Natural killer cell (primary cell): ENCODE measurements at places on chromosomes 1 and 21. TPM values are rescaled to one million over a fixed set of nuclear protein-coding genes. Genes with fewer than 3 reads are reported as not detected.

DNA sequence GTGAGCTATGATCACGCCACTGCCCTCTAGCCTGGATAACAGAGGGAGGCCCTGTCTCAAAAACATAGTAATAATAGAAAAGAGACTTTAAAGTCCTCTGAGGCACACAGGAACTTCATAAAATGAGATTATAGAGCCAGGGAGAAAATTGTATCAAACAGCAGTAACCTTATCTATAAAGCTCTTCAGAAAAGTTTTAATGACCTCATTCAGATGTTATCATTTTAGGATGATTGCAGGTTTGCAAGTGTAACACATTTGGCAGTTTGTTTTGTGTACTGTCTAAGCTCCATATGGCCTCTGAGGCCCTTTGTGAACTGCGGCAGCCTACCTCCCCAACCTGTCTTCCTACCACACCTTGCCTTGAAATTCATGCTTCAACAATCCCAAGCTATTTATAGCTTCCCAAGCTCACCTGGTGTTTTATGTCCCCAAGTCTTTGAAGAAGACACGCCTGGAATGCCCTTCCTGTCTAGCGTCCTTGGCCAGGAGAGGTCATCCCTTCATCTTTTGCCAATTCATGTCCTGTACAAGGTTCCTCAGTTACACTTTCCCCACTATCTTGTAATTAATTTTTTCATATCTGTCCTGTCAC, 8.5 kb upstream of the AKNAD1 start:
- H3K4me3 ChIP-seq = no peak overlapping the region
- no peak overlapping the region for H3K27ac ChIP-seq
- H3K4me1 ChIP-seq = no peaks in the 10 kb centered on the region
- H3K27me3 ChIP-seq = no peaks in the 10 kb centered on the region

GRCh38 chr21:27246741-27247140, 279.9 kb upstream of the ADAMTS5 start:
- H3K36me3 ChIP-seq = no peaks in the 10 kb centered on the region
- DNase-seq = no peak
- no peaks in the 10 kb centered on the region for H3K4me1 ChIP-seq
- no peaks in the 10 kb centered on the region for H3K27me3 ChIP-seq

DNA sequence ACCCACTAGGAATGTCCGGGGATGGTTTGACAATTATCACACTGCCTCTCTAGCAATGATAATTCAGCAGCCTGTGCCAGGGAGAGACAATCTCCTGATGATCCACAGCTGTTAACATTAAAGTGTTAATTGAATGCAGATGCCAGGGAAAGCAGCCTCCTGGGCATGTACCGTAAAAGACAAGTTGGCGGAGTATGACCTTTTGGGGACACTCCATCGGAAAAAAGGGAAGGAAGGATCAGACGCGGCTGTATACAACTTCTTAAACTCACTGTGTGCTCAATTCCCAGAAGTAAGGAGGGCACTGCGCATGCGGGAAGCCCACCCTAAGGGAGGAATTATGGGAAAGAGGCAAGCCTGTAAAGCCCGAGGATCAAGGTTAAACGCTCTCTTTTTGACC, 62.6 kb downstream of the MAP3K7CL start:
- H3K27me3 ChIP-seq = no peaks in the 10 kb centered on the region
- no peaks in the 10 kb centered on the region for H3K36me3 ChIP-seq
- no peak overlapping the region for H3K27ac ChIP-seq

GRCh38 chr21:25115021-25115420, 492.3 kb downstream of the MRPL39 start:
- H3K27me3 ChIP-seq = no peaks in the 10 kb centered on the region
- H3K4me3 ChIP-seq = no peak overlapping the region
- H3K36me3 ChIP-seq = no peaks in the 10 kb centered on the region

KTI12 gene
- total RNA-seq = 13.8 TPM

- H3K27ac ChIP-seq = no peak overlapping the region
- no peak for DNase-seq
- H3K4me3 ChIP-seq = no peak overlapping the region
- no peaks in the 10 kb centered on the region for H3K4me1 ChIP-seq
- peaks cover 8% of the 10 kb centered on the region for H3K36me3 ChIP-seq
- no peaks in the 10 kb centered on the region for H3K27me3 ChIP-seq
Measured at GRCh38 chr1:101003012-101003650, 22.5 kb downstream of the DPH5 start.

- no peak for DNase-seq
- H3K36me3 ChIP-seq = no peaks in the 10 kb centered on the region
- no peak overlapping the region for H3K4me3 ChIP-seq
- no peak overlapping the region for H3K27ac ChIP-seq
Measured at GRCh38 chr1:203033917-203034316, 7.6 kb downstream of the PPFIA4 start.

CRNN gene
- not detected for total RNA-seq

TFF3 gene
- not detected for total RNA-seq

KCNJ9 gene
- not detected for total RNA-seq

TMIGD3 gene
- not detected for total RNA-seq
